ENCODE measurements at places on chromosomes 2 and 18.
A peak's percentile ranks its signal among the peaks of the same experiment; 100 is the strongest.

- H3K27me3 ChIP-seq: no peaks in the 10 kb centered on the region
- H3K36me3 ChIP-seq: no peaks in the 10 kb centered on the region
- H3K27ac ChIP-seq: no peak overlapping the region
- no peaks in the 10 kb centered on the region for H3K4me1 ChIP-seq
- H3K4me3 ChIP-seq: no peak overlapping the region
Measured at GRCh38 chr2:167209784-167210183, 321.5 kb downstream of the XIRP2 start.

DNA sequence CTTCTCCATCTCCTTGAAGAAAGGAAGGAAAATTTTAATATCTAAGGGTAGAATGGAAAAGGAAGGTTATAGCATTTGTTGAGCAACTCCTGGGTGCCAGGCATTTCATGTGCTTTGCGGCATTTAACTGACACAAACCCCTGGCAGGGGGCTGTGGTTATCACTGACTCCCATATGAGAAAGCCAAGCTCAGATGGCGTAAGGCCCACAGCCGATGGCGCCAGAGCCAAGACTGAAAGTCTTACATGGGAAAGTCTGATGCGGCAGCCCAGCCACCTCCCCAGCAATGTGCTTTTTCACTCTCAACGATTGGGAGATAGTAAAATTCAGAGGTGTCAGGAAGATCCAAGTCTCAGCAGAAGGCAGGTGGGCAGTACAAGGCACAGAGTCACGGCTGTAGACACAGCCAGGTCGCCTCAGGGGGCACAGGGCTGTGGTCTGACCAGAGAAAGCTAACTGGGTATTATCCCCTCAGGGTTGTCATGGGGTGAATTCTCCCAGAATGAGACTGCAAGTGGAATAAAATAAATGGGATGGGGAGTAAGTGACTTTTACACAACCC, 324.2 kb upstream of the NCKAP5 start:
- DNase-seq: no peak
- H3K4me1 ChIP-seq: no peaks in the 10 kb centered on the region
- H3K27me3 ChIP-seq: no peaks in the 10 kb centered on the region
- no peak overlapping the region for H3K27ac ChIP-seq
- no peak overlapping the region for H3K4me3 ChIP-seq

GRCh38 chr2:205401511-205401910, 280.8 kb upstream of the NRP2 start:
- H3K36me3 ChIP-seq: no peaks in the 10 kb centered on the region
- no peak overlapping the region for H3K4me3 ChIP-seq
- H3K4me1 ChIP-seq: no peaks in the 10 kb centered on the region
- no peak overlapping the region for H3K27ac ChIP-seq
- no peaks in the 10 kb centered on the region for H3K27me3 ChIP-seq

DNA sequence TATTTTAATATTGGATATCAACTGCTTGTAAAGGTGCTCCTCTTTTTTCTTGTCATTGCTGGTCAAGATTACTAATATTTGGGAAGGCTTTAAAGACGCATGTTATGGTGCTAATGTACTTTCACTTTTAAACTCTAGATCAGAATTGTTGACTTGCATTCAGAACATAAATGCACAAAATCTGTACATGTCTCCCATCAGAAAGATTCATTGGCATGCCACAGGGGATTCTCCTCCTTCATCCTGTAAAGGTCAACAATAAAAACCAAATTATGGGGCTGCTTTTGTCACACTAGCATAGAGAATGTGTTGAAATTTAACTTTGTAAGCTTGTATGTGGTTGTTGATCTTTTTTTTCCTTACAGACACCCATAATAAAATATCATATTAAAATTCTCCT, 38.2 kb downstream of the COL3A1 start:
- no peaks in the 10 kb centered on the region for H3K27me3 ChIP-seq
- no peaks in the 10 kb centered on the region for H3K4me1 ChIP-seq
- no peak overlapping the region for H3K27ac ChIP-seq
- no peak for DNase-seq
- H3K4me3 ChIP-seq: no peak overlapping the region
- no peaks in the 10 kb centered on the region for H3K36me3 ChIP-seq

DNA sequence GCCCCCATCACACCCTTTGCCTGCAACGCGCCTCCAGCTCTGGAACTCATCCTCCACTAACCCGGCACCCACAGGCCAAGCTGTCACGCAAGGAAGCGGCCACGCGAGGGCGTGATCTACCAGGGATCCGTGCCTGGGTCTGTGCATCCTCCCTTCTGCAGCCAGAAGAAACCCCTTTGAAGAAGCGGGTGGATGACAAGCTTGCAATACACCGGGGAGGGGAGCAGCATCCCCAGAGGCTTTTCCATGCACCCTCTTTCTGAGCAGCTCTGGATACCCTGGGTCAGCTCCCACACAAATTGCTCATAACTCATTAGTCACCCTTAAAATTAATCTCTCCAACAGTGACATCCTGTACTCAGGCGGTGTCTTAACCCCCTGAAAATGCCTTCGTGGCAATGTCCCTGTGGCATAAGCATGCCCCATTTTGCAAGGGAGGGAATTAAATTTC, 47.6 kb downstream of the PDCL3 start:
- H3K4me1 ChIP-seq: no peaks in the 10 kb centered on the region
- peak; percentile 71 for DNase-seq
- no peak overlapping the region for H3K27ac ChIP-seq

- no peak for DNase-seq
- no peak overlapping the region for H3K27ac ChIP-seq
- no peaks in the 10 kb centered on the region for H3K4me1 ChIP-seq
- no peaks in the 10 kb centered on the region for H3K36me3 ChIP-seq
- no peaks in the 10 kb centered on the region for H3K27me3 ChIP-seq
- H3K4me3 ChIP-seq: no peak overlapping the region
Measured at GRCh38 chr2:226564667-226565066, 235.0 kb downstream of the IRS1 start.

GRCh38 chr18:9055185-9055584, 47.3 kb upstream of the NDUFV2 start:
- no peak for DNase-seq
- no peaks in the 10 kb centered on the region for H3K4me1 ChIP-seq
- H3K36me3 ChIP-seq: peaks cover 25% of the 10 kb centered on the region
- H3K4me3 ChIP-seq: no peak overlapping the region
- no peak overlapping the region for H3K27ac ChIP-seq

GRCh38 chr2:44361330-44362206, at the start of the genes CAMKMT and PREPL:
Gene CAMKMT, plus strand, starts transcription at chr2:44361947.
Gene PREPL, minus strand, starts transcription at chr2:44361494. Its CDS starts 15,152 bp downstream, at chr2:44346342.
- peak within 1 kb of the TSS; percentile 57 for H3K27ac ChIP-seq
- peaks cover 3% of the 10 kb centered on the region for H3K4me1 ChIP-seq
- peak; percentile 98 for DNase-seq
- peak within 1 kb of the TSS; percentile 100 for H3K4me3 ChIP-seq

GRCh38 chr18:8777846-8778245, 72.5 kb downstream of the MTCL1 start:
- H3K27me3 ChIP-seq: no peaks in the 10 kb centered on the region
- peaks cover 20% of the 10 kb centered on the region for H3K36me3 ChIP-seq
- H3K4me3 ChIP-seq: no peak overlapping the region

- H3K4me1 ChIP-seq: no peaks in the 10 kb centered on the region
- no peaks in the 10 kb centered on the region for H3K36me3 ChIP-seq
- no peak overlapping the region for H3K27ac ChIP-seq
- no peak for DNase-seq
- no peak overlapping the region for H3K4me3 ChIP-seq
Measured at GRCh38 chr2:190190507-190191162, 128.1 kb upstream of the MSTN start.

GRCh38 chr18:39019989-39020388, 1454.4 kb upstream of the CELF4 start:
- H3K4me1 ChIP-seq: no peaks in the 10 kb centered on the region
- DNase-seq: no peak
- no peaks in the 10 kb centered on the region for H3K36me3 ChIP-seq

GRCh38 chr2:214679736-214680135, 129.7 kb downstream of the BARD1 start:
- H3K4me3 ChIP-seq: no peak overlapping the region
- H3K36me3 ChIP-seq: no peaks in the 10 kb centered on the region
- H3K27ac ChIP-seq: no peak overlapping the region
- no peaks in the 10 kb centered on the region for H3K4me1 ChIP-seq
- DNase-seq: no peak
- no peaks in the 10 kb centered on the region for H3K27me3 ChIP-seq

All from H9 (cell line).